ENCODE measurements at places on chromosomes 2 and 18. TPM values are rescaled to one million over a fixed set of nuclear protein-coding genes. Genes with fewer than 3 reads are reported as not detected.

- H3K36me3 ChIP-seq: no peaks in the 10 kb centered on the region
These were observed 47.7 kb downstream of the PLCL1 start for GRCh38 chr2:197852108-197852507.

DNA sequence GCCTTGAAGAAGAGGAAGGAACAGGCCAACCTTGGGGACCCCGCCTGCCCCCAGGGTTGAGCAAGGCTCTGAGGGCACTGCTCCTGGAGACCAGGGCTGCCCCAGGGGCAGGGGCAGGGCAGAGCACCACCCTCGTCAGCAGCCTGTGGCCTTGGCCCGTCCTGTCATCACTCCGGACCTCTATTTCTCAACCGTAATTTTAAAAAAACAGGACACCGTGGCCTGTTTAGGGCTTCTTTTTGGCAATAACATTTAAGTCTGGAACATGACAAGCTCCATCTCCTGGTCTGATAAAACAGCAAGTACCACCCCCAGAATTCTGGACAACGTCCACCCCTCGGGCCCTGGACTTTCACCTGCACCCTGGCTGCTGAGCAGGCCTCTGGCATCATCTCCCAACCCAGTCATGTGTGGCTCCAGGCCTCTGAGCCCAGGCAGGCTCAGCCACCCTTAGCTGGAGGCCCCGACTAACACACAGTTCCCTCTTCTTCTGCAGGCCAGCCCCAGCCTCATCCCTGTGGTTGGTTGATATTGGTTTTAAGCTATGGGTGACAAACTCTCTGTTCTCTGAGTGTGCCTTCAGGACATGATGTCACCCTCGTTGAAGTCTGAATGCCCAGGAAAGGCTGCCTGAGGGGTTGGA, 22.6 kb upstream of the ID2 start:
- H3K27me3 ChIP-seq: no peaks in the 10 kb centered on the region
- H3K27ac ChIP-seq: peak overlapping the region; percentile 81
- H3K36me3 ChIP-seq: no peaks in the 10 kb centered on the region

- DNase-seq: peak; percentile 77
- H3K4me3 ChIP-seq: no peak overlapping the region
- peaks cover 4% of the 10 kb centered on the region for H3K4me1 ChIP-seq
- H3K36me3 ChIP-seq: no peaks in the 10 kb centered on the region
These were observed 66.0 kb downstream of the HPCAL1 start for GRCh38 chr2:10368491-10369231.

DNA sequence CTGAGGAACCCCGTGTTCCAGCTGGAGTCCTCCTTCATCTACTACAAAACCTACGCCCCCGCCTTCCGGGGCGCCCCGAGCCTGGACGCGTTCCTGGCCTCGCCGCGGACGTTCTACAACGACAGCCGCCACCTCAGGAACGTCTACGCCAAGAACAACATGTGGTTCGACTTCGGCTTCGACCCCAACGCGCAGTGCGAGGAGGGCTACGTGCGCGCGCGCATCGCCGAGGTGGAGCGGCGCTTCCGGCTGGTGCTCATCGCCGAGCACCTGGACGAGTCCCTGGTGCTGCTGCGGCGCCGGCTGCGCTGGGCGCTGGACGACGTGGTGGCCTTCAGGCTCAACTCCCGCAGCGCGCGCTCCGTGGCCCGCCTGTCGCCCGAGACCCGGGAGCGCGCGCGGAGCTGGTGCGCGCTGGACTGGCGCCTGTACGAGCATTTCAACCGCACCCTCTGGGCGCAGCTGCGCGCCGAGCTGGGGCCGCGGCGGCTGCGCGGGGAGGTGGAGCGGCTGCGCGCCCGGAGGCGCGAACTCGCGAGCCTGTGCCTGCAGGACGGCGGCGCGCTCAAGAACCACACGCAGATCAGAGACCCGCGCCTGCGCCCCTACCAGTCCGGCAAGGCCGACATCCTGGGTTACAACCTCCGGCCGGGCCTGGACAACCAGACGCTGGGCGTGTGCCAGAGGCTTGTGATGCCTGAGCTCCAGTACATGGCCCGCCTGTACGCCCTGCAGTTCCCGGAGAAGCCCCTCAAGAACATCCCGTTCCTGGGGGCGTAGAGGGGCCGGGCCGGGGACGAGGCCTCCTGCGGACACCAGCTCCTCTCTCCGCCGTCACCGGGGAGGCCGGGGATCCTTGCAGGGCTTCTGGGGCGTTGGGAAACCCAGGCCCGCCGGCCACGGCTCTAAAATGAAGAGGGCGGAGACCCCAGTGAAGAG, 5.3 kb upstream of the NEU4 start:
- peak; percentile 76 for DNase-seq
- no peak overlapping the region for H3K27ac ChIP-seq
- H3K4me1 ChIP-seq: peaks cover 21% of the 10 kb centered on the region
- H3K36me3 ChIP-seq: no peaks in the 10 kb centered on the region
- H3K27me3 ChIP-seq: peaks cover 19% of the 10 kb centered on the region

GRCh38 chr2:2788076-2788475, 457.0 kb upstream of the MYT1L start:
- no peaks in the 10 kb centered on the region for H3K4me1 ChIP-seq
- no peak overlapping the region for H3K27ac ChIP-seq
- no peaks in the 10 kb centered on the region for H3K36me3 ChIP-seq
- no peak for DNase-seq

DNA sequence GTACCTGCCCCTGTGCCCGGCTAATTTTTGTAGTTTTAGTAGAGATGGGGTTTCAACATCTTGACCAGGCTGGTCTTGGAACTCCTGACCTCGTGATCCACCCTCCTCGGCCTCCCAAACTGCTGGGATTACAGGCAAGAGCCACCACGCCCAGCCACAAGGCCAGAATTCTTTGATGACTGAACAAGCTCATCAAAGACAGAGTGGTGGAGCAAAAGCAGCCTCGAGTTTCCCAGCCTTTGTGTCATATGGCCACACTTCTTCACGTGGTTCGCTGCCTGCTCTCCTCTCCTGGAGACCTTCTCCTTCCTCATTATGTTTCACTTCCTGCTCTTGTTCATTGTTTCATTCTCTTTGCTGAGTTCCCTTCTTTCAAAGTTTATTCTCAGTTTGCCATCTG, 9.9 kb upstream of the NPC1 start:
- H3K4me1 ChIP-seq: no peaks in the 10 kb centered on the region
- DNase-seq: peak; percentile 34
- H3K36me3 ChIP-seq: no peaks in the 10 kb centered on the region
- H3K27ac ChIP-seq: no peak overlapping the region
- no peak overlapping the region for H3K4me3 ChIP-seq

- no peak overlapping the region for H3K4me3 ChIP-seq
- peaks cover 29% of the 10 kb centered on the region for H3K4me1 ChIP-seq
- no peaks in the 10 kb centered on the region for H3K36me3 ChIP-seq
- H3K27me3 ChIP-seq: no peaks in the 10 kb centered on the region
- peak overlapping the region; percentile 19 for H3K27ac ChIP-seq
- no peak for DNase-seq
These were observed 271.0 kb downstream of the TGIF1 start for GRCh38 chr18:3720818-3721545.

DNA sequence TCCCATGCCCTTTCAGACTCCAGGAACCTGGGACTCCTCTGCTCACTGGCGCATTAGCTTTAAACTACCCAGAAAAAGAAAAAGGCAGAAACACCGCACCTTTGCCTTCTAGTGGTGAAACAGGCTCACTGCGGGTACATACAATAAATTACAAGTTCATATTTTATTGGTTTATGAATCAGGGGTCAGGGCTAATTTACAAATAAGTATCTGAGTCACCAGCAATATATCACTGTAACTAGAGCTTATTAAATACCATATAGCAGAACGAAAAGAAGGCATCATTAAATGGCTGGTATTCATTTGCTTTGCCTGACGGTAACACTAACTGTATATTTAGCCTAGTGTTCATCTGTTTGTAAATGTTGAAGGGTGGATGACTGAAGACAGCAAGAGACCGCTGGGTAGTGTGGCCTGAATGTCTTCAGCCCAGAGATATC, 26.9 kb upstream of the DTNB start:
- H3K36me3 ChIP-seq: no peaks in the 10 kb centered on the region
- H3K27me3 ChIP-seq: no peaks in the 10 kb centered on the region
- H3K4me1 ChIP-seq: no peaks in the 10 kb centered on the region
- DNase-seq: peak; percentile 36

GRCh38 chr2:160751021-160751420, 257.4 kb upstream of the RBMS1 start:
- H3K27me3 ChIP-seq: no peaks in the 10 kb centered on the region
- no peak for DNase-seq
- H3K36me3 ChIP-seq: no peaks in the 10 kb centered on the region
- H3K4me3 ChIP-seq: no peak overlapping the region
- no peaks in the 10 kb centered on the region for H3K4me1 ChIP-seq

- no peaks in the 10 kb centered on the region for H3K36me3 ChIP-seq
- no peaks in the 10 kb centered on the region for H3K4me1 ChIP-seq
- no peak overlapping the region for H3K4me3 ChIP-seq
- H3K27me3 ChIP-seq: no peaks in the 10 kb centered on the region
- no peak for DNase-seq
These were observed 23.3 kb upstream of the AMMECR1L start for GRCh38 chr2:127909019-127909418.

DNA sequence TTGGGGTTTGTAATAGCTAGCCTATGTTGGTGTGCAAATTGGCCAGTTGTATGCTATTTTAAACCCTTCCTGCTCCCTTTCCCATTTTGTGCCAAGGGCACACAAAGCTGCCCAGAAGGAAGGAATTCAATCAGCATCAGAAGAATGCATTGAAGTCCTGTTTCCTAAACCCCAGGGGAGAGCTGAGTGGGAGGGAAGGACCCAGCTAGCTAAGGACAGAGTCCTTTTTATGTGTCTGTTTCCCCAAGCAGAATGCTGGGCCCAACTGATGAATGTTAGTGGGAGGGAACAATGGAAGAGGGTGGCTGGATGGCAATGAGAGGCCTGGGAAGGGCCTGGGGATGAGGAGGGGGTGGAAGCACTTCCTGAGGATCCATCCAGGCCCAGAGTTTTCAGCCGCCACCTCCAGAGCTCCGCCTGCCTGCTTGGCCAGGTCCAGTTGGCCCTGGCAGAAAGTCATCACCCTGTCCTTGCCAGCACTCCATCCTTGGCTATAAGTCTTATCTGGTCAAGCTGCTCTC, 32.7 kb downstream of the MEX3C start:
- H3K27ac ChIP-seq: no peak overlapping the region
- no peaks in the 10 kb centered on the region for H3K27me3 ChIP-seq
- no peaks in the 10 kb centered on the region for H3K4me1 ChIP-seq
- DNase-seq: no peak
- H3K4me3 ChIP-seq: no peak overlapping the region

- no peak overlapping the region for H3K27ac ChIP-seq
- no peaks in the 10 kb centered on the region for H3K27me3 ChIP-seq
- DNase-seq: no peak
- H3K36me3 ChIP-seq: no peaks in the 10 kb centered on the region
- H3K4me3 ChIP-seq: no peak overlapping the region
- no peaks in the 10 kb centered on the region for H3K4me1 ChIP-seq
These were observed 1324.6 kb upstream of the NRXN1 start for GRCh38 chr2:52356556-52356955.

DNA sequence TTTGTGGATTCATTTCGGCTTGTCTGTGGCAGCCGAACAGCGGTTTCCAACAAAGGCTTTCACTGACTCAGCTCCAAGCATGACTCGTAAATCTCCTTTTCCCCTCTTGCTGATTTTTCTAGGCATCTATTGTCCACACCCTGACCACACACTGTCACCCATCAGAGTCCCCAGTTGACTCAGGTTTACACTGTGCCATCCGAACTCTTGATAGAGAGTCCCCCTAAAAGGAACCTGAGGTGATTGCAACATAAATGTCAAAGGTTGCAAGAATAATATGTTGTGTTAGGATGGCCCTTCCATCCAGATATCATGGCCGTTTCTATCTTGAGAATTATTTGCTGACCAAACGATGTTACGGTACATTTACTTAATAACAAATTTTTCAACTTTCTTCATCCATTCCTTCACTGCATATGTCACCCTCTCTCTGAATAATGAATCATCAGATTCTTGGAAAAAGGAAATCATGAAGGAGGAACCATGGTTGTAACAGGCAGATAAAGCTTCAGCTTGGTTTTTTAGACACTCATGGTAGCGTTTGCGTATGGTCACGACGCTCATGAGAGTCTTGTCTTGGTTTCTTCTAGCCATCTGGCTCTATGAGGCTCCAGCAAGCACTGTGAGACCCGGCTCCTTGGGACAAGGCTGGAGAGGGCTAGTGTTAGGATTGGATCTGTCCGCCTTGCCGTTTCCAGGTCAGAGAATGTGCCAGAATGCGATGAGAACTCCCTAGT, 72.1 kb downstream of the NPAS2 start:
- no peak overlapping the region for H3K27ac ChIP-seq
- H3K27me3 ChIP-seq: no peaks in the 10 kb centered on the region
- H3K4me1 ChIP-seq: no peaks in the 10 kb centered on the region
- DNase-seq: no peak

DNA sequence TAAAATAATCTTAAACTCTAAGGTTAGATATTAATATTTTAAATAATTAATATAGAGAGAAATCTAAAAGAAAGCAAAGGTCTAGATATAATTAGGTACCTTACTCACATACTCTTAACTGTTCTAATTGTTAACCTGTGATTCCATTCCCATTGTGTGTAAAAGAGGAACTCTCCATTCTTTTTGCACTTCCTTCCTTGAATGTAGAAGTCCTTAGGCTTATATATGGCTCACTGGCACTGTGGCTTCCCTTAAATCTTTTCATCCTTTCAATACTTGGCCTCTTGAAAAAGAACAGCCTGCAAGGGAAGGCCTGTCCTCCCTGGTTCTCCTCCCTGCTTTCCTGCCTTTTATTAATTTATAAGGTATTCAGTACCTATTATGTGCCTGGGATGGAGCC, 182.8 kb upstream of the FOSL2 start:
- DNase-seq: no peak
- H3K27ac ChIP-seq: no peak overlapping the region
- no peak overlapping the region for H3K4me3 ChIP-seq
- H3K36me3 ChIP-seq: no peaks in the 10 kb centered on the region
- no peaks in the 10 kb centered on the region for H3K4me1 ChIP-seq

DNA sequence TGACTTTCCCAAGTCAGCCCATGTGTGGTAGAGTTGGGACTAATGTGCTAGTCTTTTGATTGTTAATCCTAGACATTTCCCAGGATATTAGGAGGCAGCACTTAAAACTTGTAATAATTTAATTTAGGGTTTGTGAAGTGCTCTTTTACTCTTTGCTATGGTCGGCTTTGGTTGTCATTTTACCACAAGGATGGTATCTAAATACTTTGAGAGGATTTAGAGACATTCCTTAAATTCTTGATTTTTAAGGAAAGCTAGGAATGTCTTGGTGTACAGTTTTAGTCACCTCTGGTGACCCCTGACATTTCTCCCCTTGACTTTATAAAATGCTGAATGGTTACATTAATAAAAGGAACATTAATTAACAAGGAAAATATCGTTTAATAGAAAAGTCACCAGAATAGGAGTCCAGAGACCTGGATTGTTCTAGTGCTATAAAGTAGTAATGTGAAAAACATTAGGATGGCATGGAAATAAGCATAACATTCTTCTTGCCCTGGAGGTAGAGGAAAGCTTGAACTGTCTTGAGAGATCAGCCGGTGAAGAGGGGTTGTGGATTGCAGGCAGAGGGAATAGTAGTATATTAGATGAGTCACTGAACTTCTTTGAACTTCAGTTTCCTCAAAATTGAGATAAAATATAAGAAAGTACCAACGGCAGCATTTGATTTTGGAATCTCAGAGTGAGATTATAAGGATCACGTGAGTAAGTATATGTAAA, 209.2 kb downstream of the MCFD2 start:
- H3K36me3 ChIP-seq: no peaks in the 10 kb centered on the region
- H3K27ac ChIP-seq: no peak overlapping the region
- no peaks in the 10 kb centered on the region for H3K27me3 ChIP-seq
- no peak overlapping the region for H3K4me3 ChIP-seq
- peaks cover 32% of the 10 kb centered on the region for H3K4me1 ChIP-seq

Gene NT5DC4
- not detected for total RNA-seq

Gene PNPT1
- total RNA-seq: 30.0 TPM

Gene PSTPIP2
- 7.3 TPM for total RNA-seq

Gene CSRNP3
- 8.6 TPM for total RNA-seq

Gene GRB14
- total RNA-seq: 39.6 TPM

Gene ASAP2
- 9.1 TPM for total RNA-seq
